ENCODE measurements at places on chromosomes 7 and 10.

DNA sequence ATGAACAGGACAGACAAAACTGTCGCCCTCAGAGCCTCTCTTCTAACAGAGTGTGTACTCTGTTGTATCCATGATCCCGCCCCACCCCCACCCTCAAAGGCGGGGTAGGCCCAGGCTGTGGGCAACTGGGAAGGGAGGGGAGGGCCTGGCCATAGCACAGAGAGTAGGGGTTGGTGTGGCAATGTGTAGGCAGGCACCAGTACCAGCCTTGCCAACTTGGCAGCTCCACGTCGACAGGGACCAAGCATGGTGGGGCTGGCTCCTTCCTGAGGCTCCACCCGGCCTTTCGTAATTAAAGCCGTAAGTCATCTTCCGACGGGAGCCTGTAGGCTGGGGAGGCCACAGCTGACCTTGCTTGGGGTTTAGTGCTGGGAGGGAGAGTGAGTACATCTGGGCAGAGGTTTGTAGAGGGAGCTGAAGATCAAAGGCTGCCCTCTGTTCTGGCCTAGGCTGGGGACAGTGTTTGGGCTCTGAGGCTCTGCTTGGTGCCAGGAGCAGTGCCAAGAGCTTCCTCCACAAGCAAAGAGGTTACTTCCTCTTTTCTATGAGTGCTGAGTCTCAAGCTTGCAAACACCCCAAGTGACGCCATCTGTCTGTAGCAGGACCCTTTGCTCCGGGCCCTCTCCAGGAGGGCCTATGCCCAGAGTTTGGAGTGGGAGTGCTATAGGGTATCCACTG is 121.6 kb downstream of the C10orf105 start:
- DNase-seq = no peak

GRCh38 chr7:35424869-35425495 is 171.1 kb upstream of the TBX20 start:
- DNase-seq = peak; percentile 28

GRCh38 chr10:36373424-36374096 is 731.5 kb upstream of the FZD8 start:
- no peak for DNase-seq

- no peak for DNase-seq
These were observed 549.0 kb upstream of the VSTM2A start for GRCh38 chr7:53993224-53993623.

GRCh38 chr10:127976286-127976685 is 69.4 kb downstream of the PTPRE start:
- DNase-seq = no peak

GRCh38 chr10:27482984-27483956 is 20.8 kb upstream of the RAB18 start:
- peak; percentile 60 for DNase-seq

- no peak for DNase-seq
These were observed 318.7 kb upstream of the LRGUK start for GRCh38 chr7:133808493-133808866.

GRCh38 chr10:7520507-7521485 is 110.0 kb upstream of the SFMBT2 start:
- DNase-seq = no peak

DNA sequence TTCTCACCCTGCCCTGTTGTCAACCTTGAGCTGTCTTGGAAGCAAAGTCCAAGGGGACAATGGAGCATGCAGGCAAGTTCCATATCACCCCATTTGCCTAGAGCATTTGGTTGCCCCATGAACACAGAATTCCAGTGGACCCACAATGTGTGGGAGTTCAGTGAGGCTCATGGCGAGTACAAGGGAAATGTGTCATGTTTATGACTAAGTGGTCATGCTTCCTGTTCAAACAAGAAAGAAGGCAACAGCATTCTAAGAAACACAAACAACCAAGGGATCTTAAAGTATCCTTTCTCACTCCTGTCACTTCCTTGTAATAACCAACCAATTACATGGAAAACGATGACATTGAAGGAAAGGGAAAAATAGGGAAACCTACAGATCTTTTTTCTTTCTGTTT is 513.0 kb downstream of the INHBA start:
- DNase-seq = peak; percentile 99

DNA sequence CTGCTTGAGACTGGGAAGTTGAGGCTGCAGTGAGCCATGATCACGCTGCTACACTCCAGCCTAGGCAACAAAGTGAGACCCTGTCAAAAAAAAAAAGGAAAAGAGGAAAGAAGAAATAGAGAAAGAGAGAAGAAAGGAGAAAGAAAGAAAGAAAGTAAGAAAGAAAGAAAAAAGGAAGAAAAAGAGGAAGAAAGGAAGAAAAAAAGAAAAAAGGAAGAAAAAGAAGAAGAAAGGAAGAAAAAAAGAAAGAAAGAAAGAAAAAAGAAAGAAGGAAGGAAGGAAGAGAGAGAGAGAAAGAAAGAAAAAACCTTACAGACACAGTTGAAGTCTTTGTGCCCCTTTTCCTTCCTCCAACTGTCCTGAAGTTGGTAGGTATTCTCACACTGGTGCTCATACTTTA is 26.6 kb upstream of the LEP start:
- no peak for DNase-seq

DNA sequence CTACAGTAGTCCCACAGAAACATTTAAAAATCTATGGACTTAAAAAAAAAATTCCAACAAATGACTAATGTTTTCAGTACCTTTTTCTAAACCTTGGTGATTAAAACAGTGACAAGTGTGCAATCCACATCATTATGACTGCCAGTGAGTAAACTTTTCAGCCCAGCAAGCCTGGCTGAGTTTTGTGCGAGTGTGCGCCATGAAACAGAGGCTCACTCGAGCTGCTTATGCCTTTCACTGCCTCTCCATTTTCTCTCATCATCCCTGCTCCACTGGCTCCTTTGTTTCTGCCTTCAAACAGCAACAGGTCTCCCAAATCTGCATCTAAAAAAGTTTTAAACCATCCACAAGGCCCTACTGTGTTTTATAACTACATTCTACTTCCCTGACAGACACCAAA is 105.8 kb downstream of the USP6NL start:
- no peak for DNase-seq

DNA sequence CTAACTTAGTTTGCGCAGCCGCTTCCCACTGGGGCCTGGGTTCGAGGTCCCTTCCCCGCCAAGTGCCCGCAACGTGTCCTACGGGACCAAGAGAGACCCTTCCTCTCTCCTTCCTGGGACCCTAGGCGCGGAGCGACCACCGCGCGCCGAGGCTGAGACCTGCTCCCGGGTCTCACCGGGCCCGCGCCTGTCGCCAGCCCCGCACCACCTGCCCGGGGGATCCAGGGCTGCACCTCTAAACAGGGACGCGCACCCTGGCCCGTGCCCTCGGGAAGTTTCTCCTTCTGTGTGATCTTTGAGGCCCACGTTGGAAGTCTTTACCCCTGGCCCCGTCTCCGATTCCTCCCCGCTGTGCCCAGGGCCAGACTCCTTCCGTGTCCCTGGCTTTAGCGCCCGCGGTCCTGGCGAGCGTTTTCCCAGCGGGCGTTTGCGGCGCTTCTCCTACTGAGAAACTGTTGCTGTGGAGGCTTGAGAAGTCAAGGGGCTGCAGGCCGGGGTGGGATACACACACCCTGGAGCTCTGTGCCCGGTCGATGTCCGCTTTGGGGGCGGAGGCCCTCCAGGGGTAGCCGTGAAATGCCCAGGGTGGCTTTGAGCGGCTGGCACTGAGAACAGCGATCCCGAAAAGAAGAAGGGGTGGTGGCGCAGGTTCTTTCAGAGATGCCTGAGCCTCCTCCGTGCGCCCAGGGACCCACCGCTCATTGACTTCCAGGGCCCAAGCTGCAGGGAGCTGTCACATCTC is 575 bp downstream of the PLPP4 start:
- no peak for DNase-seq

DNA sequence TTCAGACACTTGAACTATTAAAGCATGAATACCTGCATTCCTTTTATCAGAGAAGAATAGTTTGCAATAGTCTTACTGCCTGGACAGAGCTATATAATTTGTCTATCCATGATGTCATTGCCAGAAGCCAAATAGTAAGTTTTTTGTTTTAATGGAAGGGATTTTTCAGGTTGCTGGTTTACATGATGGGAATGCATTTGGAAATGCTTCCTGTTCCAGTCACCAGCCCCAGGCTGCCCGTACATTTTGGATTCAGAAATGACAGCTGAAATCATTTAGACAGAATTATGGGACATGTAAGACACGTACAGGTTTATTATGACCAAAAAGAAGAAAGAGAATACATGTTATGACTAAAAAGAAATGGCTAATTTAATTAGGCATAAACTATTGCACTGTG is 293.1 kb downstream of the CDK14 start:
- DNase-seq = no peak

DNA sequence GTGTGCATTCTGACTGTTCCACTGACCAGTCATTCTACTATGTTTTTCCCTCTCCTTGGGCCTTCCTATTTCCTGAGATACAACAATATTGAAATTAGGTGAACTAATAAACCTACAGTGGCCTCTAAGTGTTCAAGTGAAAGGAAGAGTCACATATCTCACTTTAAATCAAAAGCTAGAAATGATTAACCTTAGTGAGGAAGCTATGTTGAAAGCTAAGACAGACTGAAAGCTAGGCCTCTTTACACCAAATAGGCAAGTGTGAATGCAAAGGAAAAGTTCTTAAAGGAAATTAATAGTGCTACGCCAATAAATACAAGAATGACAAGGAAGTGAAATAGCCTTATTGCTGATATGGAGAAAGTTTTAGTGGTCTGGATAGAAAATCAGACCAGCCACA is 5.7 kb upstream of the DYNC1I1 start:
- DNase-seq = no peak

- DNase-seq = no peak
These were observed 70.6 kb downstream of the PTPRE start for GRCh38 chr10:127977357-127978009.

DNA sequence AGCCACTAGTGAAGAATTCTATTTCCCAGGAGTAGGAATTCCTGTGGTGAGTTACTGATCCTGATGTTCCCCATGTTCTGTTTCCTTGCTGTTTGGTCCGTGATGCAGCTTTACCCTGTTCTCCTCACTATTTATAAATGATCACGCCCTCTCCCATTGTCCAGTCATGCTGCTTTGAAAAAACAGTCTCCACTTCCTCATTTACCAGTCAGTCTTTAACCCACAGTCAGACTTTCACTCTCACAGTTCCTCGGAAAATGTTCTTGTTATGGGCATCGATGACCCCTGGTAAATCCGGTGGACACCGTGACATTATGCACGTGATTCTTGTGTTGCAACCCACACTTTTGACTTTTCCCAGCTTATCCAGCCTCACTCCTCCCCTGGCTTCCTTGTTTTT is 14.4 kb downstream of the SCIN start:
- no peak for DNase-seq

DNA sequence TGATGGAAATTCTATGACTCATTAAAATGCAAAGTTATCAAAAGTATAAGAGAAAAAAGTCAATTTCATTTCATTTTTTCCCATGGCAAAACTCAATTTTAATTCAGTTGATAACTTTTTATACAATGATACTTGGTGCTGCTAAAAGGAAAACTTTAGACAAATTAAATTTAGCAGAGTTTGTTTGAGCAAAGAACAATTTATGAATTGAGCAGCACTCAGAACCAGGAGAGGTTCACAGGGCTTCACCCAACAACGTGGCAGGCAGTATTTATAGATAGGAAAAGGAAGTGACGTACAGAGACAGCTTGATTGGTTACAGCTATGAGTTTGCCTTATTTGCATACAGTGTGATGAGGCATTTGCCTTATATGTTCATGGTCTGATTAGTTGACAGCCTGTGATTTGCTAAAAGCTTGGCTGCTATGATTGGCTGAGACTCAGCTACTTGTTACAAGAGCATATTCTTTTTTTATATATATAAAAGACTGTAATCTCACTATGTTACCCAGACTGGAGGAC is 157.2 kb upstream of the CELF2 start:
- no peak for DNase-seq

- peak; percentile 91 for DNase-seq
These were observed 23.8 kb downstream of the CYTH3 start for GRCh38 chr7:6248581-6248980.

- DNase-seq = no peak
These were observed 34.4 kb upstream of the DYNC1I1 start for GRCh38 chr7:95737828-95738505.

- DNase-seq = no peak
These were observed 355.5 kb downstream of the CDC14C start for GRCh38 chr7:49279891-49280290.

DNA sequence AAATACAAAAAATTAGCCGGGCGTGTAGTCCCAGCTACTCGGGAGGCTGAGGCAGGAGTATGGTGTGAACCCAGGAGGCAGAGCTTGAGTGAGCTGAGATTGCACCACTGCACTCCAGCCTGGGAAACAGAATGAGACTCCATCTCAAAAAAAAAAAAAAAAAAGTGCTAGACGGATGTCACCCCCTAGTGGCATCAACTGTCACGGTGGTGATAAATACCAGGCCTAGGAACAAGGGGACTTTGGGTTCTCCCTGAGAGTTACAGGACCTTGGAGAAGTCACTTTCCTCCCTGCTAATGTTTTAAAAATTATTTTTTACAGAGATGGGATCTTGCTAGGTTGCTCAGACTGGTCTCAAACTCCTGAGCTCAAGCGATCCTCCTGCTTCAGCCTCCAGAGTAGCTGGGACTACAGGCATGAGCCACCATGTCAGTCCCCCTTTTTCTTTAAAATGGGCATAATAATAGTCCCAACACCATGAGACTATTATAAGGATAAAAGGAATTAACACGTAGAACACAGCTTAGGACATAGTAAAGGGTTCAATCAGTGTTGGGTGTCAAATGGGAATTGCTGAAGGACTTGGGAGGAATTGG is 2.6 kb upstream of the TMEM130 start:
- peak; percentile 24 for DNase-seq

DNA sequence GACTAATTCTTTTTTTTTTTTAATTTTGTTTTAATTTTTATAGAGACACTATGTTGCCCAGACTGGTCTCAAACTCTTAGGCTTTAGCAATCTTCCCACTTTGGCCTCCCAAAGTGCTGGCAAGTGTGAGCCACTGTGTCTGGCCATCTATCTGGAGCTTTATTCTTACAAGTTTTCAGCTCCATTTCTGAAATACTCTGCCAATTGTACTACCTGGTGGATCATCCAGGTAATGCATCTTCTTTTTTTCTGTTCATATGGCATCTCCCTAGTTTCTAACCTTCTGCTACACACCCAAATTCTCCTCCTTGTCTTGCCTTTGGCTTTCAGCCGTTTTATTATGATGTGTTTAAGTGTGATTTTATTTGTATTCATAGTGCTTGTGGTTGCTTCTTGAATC is 40.2 kb downstream of the ZNF365 start:
- peak; percentile 8 for DNase-seq

DNA sequence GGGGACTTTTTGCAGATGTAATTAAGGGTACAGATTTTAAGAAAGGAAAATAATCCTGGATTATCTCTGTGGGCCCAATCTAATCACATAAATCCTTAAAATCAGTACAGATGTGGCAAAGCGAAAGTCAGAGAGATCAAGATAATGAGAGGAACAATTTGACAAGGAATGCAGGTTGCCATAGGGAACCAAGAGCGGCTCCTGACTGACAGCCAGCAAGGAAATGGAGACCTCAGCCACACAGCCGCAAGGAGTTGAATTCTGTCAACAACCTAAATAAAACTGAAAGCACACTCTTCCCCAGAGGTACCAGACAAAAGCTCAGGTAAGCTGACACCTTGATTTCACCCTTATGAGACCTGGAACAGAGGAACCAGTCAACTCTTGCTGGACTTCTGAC is 3.4 kb upstream of the PNPLA8 start:
- no peak for DNase-seq
